ENCODE measurements at places on chromosomes 1 and 21.

- no peak for DNase-seq
These were observed 22.6 kb upstream of the NRDC start for GRCh38 chr1:51901151-51901550.

GRCh38 chr1:161153176-161153575, 602 bp upstream of the UFC1 start:
- DNase-seq, result no peak

- DNase-seq, result no peak
These were observed 1.2 kb upstream of the HMCN1 start for GRCh38 chr1:185732951-185733350.

GRCh38 chr1:172515436-172515835, 17.5 kb upstream of the SUCO start:
- no peak for DNase-seq

GRCh38 chr1:22030473-22030872, 22.0 kb upstream of the CDC42 start:
- no peak for DNase-seq

GRCh38 chr21:43016728-43017127, 42.4 kb downstream of the PKNOX1 start:
- DNase-seq, result no peak

GRCh38 chr1:20093940-20094391, 24.0 kb downstream of the PLA2G5 start:
- no peak for DNase-seq

DNA sequence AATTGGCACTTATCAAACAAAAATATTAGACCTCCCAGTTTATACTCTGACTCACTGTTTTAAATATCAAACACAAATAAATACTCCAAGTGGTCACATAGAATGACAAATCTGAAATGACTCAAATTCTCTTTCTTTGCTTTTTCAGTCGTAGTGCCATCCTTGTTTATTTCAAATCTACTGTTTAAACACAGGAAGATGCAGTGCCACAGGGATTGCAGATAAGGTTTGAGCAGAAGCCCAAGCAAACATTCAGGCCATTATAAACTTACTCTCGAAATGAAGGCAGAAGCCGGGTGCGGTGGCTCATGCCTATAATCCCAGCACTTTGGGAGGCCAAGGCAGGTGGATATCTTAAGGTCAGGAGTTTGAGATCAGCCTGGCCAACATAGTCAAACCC, 255.4 kb upstream of the PLXNA2 start:
- DNase-seq, result no peak

DNA sequence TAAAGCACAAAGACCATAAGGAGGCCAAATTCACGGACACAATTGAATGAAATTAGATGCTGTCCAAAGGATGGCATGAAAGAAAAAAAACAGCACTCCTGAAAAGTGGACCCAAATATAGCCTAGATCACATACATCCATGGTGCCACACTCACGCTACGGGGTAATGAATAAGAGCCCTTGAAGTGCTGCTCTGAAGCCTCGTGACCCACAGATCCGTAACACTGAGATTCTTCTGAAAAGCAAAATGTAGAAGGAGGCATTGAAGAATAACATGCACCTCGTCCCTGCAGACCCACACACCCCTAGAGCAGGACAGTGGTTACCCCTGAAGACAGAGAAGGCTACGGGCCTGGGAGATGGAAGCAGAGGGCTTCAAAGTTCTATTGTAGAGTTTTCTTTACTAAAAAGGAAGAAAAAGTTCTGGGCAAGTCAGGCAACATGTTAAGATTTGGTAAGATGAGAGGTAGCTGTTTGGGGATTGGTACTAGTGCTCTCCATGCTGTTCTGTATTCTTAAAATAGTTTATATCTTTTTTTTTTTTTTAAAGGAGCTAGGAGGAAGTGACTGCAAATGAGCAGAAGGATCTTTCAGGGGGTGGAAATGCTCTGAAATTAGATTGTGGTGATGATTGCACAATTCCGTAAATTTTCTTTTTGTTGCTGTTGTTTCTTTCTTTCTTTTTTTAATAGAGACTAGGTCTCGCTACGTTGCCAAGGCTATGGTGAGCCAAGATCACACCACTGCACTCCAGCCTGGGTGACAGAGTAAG, 4.1 kb upstream of the ITGB2 start:
- no peak for DNase-seq

GRCh38 chr1:64199154-64199553, 4.3 kb upstream of the UBE2U start:
- no peak for DNase-seq

- no peak for DNase-seq
These were observed 14.4 kb downstream of the SLC5A9 start for GRCh38 chr1:48236716-48237470.

GRCh38 chr1:180927841-180928240, 15.1 kb downstream of the KIAA1614 start:
- no peak for DNase-seq

- DNase-seq, result no peak
These were observed 2.6 kb downstream of the SLAMF8 start for GRCh38 chr1:159829273-159829634.

DNA sequence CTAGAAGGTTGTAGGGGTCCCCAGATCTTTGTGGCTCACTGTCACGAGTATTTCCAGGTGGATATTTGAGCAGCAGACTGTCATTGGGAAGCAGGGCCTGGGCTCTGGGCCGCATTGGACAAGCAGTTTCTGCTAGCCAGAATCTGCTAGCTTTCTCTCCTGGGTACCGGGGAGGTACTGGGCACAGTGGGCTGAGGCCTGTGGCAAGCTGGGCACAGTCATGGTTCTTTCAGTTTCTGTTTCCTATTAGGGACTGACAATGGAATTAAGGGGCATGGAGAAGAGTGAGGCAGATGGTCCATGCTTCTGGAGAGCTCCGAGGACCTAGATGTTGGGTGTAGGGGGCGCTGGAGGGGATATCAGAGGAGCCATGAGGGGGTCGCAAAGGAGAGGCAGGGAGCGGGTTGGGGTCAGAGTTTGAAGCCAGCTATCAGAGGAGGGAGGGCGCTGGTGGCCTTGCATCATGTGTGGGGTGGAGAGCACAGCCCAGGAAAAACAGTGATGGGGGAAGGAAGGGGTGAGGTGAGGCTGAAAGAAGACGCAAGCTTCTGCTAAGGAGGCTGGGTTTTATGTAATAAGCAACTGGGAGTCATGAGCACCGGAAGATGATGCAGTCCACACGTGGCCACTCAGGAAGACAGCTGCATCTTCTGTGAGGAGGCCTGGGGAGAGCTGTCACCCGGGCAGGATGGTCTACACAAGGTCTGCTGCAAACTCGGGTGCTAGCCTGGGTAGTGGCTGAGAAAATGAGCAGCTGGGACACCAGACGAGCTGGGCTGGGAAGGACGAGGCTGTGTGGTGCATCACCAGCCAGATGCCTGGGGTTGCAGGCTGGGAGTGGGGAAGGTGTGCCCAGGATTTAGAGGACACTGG, 72.7 kb downstream of the IER5 start:
- no peak for DNase-seq

GRCh38 chr1:172040466-172040865, 199.2 kb downstream of the DNM3 start:
- DNase-seq, result no peak

- no peak for DNase-seq
These were observed 25.0 kb downstream of the TTC39A start for GRCh38 chr1:51305371-51305823.

DNA sequence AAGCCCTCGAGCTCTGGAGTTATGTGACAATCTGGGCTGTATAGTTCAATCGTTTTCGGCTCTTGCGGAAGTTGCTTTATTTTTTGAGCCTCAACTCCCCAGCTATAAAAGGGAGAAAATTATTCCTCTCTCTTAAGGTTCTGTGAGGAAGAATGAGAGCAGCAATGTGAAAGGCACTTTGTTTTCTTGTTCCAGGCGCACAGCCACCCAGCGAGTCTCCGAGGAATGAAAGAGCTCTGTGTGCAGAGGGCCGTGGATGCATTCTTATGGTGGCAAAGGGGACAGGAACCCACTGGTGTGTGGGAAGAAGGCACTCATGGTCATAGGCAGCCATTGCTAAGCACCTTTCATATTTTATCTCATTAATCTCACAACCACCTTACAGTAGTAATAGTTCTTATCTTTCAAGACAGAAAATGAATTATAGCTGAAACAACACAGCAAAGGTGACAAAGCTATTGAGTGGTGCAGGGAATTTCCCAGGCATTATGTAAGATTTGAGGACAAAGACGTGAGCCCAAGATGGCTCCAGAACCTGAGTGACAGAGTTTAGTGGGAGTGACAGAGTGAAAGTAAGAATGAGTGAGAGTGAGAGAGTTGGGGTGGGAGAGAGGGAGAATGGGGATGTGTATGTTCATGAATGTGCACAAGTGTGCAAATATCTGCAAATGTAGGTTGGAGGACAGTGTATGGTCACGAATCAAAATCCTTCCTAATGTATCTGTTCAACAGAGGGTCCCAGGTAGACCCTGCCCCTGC, 9.4 kb downstream of the CYP2J2 start:
- DNase-seq, result no peak

GRCh38 chr1:83034851-83035250, 964.1 kb downstream of the TTLL7 start:
- DNase-seq, result no peak

GRCh38 chr1:187837787-187838186, 1009.0 kb downstream of the PLA2G4A start:
- DNase-seq, result no peak

Data from activated effector memory CD4-positive, alpha-beta T cell treated with Interleukin-2 at 50 U/mL for 16 hours (primary cell).